ENCODE measurements at places on chromosomes 16 and 17.

DNA sequence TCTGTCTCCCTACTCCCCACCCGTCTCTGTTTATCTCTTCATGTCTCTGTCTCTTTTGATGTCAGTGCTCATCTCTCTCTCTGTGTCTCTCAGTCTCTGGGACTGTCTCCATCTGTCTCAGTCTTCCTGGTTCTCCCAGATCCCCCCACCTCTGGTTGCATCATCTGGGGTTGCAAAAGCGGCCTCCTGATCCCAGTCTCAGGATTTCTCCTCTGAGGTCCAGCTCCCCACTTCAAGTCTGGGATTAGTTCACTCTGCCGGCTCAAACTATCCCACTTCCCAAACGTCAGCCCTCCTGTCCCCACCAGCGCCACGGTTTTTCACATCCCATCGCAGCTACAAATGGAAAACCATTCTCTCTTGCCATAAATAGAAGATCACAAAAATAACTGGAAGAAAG, 9.0 kb downstream of the TEKT5 start:
- DNase-seq: no peak

DNA sequence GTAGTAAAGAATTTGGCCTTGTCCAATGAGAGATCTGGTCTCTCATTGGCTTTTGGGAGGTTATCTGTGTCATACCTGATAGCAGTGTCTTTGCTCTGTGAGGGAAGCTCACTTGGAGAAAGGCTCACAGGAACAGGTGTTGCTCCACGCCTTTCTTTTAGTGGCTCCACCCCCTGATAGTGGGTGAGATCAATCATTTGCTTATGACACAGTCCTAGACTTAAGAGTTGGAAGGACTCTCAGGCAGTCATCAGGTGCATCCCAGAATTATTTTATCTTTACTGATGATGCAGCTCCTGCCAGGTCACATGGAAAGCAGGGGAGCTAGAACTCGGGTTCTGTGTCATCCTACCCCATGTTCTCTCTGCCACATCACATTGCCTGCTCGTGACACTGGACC, 59.3 kb downstream of the CENPV start:
- no peak for DNase-seq

GRCh38 chr17:32852811-32853210, 24.1 kb downstream of the MYO1D start:
- DNase-seq: no peak

- peak; percentile 86 for DNase-seq
Observed at GRCh38 chr16:85460252-85461021, 152.7 kb upstream of the GSE1 start.

- DNase-seq: peak; percentile 3
Observed at GRCh38 chr17:27206447-27206846, 87.5 kb upstream of the WSB1 start.

DNA sequence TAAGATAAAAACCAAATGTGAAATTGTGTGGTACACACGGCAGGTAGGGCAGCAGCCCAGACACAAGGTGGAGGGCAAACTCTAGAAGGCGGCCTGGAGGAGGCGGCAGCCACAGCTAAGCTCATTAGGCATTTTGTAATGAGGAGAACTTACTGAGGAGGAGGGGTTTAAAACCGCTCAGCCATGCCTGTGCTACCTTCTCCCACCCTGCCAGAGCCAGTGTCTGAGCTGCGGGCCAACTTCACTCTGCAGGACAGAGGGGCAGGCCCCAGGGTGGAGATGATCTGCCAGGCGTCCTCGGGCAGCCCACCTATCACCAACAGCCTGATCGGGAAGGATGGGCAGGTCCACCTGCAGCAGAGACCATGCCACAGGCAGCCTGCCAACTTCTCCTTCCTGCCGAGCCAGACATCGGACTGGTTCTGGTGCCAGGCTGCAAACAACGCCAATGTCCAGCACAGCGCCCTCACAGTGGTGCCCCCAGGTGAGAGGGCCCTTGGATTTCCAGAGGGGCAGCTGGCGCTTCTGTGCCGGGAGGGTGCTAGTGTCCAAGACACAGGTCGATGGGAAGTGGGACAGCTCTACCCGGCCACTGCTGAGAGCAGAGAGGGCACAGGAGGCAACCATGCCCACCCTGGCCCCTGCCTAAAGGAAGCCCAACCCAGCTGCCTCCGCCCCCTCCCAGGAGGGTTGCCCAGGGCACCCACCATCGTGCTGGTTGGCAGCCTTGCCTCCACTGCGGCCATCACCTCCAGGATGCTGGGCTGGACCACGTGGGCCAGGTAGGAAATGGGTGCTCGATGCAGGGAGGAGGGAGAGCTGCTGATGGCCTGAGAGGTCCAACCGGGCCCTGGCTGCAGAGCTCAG, 4.3 kb upstream of the SYNGR2 start:
- no peak for DNase-seq

- DNase-seq: no peak
Observed at GRCh38 chr16:30439720-30440348, 5.8 kb downstream of the SEPHS2 start.

DNA sequence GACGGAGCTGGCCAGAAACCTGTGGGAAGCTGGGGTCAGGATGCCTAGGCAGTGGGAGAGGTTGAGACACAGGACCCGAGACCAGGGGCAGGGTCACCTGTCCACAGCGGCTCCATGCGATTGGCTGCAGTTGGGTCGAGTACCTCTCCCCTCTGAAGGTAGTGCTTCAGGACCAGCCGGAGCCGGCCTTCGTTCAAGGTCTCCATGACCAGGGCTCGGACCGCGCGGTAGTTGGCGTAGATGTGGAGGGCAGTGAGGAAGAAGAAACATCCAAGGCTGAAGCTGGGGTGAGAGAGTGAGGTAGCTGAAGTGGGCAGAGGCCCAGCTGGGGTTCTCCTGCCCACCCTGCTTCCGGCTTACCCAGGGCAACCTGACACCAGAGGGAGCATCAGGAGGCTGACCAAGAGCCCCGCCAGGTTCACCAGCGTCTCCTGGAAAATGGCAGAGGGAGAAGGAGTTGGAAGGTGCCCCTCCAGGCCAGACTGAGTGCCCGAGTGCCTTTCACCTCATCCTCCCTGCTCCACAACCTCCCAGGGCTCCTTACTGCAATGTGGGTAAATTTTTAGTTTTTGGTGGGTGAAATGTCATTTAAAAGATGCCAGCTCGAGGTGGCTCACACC, 10.7 kb downstream of the SLC5A2 start:
- DNase-seq: no peak

GRCh38 chr17:30228011-30228410, 7.5 kb downstream of the SLC6A4 start:
- no peak for DNase-seq

DNA sequence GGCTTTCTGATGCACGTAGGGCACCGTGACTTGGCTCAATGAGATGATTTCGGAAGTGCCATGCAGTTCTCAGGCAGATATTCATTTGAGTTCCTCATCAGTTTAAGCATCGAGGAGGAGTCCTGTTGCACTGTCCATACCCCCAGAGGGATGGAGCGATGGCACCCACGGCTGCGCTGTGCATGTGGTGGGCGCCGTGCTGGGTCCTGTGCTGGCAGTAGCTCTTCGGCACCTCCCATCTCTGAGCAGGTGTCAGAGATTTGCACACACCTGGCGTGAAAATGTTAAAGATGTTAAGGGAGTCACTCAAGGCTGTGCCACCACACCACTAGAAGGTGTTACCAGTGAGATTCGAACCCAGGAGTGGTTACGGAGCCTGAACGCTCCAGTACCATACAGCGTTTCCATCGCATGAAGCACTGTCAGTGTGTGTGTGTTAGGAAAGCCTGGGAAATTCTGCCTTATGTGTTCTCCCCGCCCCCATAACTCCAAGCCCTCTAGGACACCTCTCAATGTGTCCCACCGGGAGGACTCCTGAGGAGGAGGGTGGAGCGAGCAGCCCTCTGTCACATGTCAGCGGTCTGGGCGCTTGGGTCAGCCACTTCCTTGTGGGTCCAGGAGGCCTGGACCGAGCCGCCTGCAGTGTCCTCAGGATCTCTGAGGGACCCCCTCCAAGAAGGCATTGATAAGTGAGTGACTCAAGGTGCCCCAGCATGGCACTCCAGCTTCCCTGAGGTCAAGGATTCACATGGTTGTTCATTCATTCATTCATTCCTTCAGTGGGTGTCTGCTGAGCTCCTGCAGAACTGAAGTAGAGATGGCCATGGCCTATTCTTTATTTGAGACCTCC, 3.8 kb downstream of the MRC2 start:
- DNase-seq: no peak

- peak; percentile 94 for DNase-seq
Observed at GRCh38 chr17:50518384-50519023, 10.3 kb downstream of the MYCBPAP start.

GRCh38 chr16:2881783-2882649, 999 bp upstream of the FLYWCH2 start:
- peak; percentile 63 for DNase-seq

GRCh38 chr16:11100239-11100750, 155.7 kb downstream of the SOCS1 start:
- DNase-seq: peak; percentile 25

GRCh38 chr17:82145550-82146155, 47.6 kb upstream of the FASN start:
- no peak for DNase-seq

- DNase-seq: peak; percentile 48
Observed at GRCh38 chr17:48553826-48554225, 8.9 kb upstream of the HOXB2 start.

- DNase-seq: no peak
Observed at GRCh38 chr16:22623351-22623781, 112.7 kb downstream of the NPIPB5 start.

DNA sequence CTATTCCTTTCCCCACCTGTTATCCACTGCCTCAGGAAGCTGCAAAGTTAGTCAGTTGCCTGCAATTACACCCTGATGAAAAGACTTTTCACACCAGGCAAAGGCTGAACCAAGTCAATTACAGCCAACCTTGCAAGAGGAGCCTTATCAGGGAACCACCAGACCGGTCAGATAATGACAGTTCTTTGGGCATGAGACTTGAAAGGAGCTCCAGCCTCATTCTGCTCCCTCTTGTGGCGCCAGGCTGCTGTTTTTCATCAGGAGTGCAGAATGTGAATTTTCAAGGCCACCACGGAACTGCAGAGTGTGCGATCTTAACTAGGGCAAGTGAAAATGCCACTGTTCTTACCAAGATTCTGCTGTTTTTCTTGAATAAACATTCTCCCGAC, 22.5 kb downstream of the DNAI2 start:
- peak; percentile 73 for DNase-seq

GRCh38 chr16:57245472-57246113, 534 bp downstream of the ARL2BP start:
- peak; percentile 56 for DNase-seq

DNA sequence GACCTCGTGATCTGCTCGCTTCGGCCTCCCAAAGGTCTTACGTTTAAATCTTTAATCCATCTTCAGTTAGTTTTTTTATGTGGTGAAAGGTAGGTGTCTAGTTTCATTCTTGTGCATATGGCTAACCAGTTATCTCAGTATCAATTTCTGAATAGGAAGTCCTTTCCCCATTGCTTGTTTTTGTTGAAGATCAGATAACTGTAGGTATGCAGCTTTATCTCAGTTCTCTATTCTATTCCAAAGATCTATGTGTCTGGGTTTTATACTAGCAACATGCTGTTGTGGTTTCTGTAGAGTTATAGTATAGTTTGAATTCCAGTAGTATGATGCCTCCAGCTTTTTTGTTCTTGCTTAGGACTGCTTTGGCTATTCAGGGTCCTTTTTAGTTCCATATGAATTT, 65.2 kb downstream of the TNFRSF13B start:
- DNase-seq: no peak

GRCh38 chr17:22503322-22503899, 811.1 kb downstream of the KCNJ18 start:
- DNase-seq: no peak

Measured in NCI-H69 (cell line).